Muscle of leg (tissue), 16 donors: ENCODE measurements at places on chromosomes 2 and 18.
A peak's percentile ranks its signal among the peaks of the same experiment; 100 is the strongest.

DNA sequence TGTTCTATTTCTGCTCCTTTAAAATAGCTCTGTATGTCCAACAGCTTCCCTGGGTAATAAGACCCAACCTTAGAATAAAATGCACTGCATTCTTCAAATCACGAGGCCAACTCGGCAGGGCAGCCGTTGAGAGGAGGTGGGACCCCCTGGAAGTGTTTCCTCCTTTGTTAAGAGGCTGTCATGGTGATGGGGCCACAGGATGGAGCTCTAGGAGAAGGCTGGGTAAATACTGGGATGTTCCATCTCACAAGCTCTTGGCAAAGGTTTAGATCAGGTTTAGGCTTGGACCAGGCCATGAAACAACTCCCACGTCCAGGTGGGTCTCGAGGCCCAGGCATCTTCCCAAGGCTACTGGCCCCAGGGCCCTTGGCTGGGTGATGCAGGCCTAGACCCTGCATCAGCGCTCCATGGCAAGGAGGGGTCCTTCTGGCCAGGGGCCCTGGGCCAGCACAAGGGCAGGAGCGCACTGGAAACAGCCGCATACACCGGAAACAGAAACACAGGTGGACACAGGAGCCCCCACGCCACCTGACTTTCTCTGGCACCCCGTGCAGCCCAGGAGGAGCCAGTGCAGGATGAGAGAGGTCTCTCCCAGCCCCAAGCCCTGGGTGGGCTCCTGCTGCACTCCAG, 38.8 kb upstream of the OTOS start:
- no peak for DNase-seq

- DNase-seq = no peak
These were observed 83.0 kb upstream of the FZD7 start for GRCh38 chr2:201950606-201951005.

- DNase-seq = no peak
These were observed 119.1 kb upstream of the TRIB2 start for GRCh38 chr2:12597610-12598009.

- no peak for DNase-seq
These were observed 153.8 kb upstream of the ACAA2 start for GRCh38 chr18:49967171-49967570.

- no peak for DNase-seq
These were observed 3.0 kb downstream of the WDR75 start for GRCh38 chr2:189444322-189444721.

GRCh38 chr2:3307236-3307635, 70.4 kb downstream of the EIPR1 start:
- DNase-seq = no peak

DNA sequence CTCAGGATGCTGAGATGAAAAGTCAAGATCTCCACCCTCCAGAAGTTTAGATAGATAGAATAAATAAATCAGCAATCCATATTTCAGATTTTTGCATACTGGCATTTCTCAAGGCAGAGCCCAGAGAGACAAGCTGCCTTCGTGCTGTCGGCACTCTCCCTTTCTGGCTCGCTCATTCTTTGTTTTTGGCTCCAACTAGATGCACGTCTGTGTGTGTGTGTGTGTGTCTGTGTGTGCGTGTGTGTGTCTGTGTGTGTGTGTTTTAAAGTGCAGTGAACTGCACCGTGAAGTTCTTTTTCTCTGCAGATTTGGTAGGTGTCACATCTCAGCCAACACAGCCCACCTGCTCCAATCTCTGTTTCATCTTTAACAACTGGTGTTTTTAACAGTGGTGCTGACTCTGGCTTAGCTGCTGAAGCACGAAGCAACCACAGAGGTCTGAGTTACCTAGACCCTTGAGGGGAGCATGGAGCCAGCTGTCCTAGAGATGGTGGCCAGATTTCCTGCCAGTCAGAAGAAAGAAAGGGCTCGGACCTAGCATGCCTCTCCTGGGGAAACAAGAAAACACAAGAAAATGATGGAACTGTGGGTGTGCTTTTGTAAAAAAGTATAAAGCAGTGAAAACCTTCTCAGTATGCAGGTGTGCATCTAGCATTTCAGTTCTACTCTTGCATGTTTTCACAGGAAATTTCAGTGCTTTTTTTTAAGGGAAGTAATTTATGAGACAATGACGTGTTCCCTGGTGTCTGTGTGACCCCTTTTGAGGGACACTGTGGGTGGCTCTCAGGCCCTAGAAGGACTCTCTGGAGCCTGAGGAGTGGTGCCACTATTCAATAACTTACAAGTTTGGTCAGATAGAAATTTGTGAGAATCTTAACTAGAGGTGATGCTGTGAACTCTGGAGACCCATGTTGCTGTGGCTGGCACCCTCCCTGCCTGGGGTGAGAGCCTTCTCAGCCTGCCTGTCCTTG, 364.3 kb downstream of the RNF144A start:
- DNase-seq = peak; percentile 45

DNA sequence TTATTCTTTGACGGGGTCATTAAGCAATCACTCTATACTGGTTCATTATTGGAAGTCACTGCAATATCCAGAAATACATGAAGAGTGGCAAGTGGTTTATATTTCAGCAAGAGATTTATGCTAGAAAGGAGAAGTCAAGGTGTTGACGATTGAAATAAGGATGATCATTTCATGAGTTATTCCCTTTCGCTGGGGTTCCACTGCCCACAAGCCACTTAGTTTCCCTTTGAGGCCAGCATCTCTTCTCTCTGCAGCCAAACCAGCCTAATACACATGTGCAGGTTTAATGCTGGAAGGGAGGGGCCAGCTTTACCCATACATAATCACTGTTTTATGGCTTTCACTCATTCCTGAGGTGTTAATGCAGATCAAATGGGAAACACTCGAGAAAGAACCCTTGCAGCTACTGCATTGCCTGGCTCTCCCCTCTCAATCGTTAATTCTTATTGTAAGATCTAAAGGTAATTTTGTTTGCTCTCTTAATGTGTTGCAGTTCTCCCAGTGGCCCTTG, 108.4 kb downstream of the MEIS1 start:
- no peak for DNase-seq

GRCh38 chr2:73827018-73827417, 1.7 kb upstream of the STAMBP start:
- no peak for DNase-seq

- DNase-seq = no peak
These were observed 8.2 kb upstream of the SMARCAL1 start for GRCh38 chr2:216404010-216404618.

DNA sequence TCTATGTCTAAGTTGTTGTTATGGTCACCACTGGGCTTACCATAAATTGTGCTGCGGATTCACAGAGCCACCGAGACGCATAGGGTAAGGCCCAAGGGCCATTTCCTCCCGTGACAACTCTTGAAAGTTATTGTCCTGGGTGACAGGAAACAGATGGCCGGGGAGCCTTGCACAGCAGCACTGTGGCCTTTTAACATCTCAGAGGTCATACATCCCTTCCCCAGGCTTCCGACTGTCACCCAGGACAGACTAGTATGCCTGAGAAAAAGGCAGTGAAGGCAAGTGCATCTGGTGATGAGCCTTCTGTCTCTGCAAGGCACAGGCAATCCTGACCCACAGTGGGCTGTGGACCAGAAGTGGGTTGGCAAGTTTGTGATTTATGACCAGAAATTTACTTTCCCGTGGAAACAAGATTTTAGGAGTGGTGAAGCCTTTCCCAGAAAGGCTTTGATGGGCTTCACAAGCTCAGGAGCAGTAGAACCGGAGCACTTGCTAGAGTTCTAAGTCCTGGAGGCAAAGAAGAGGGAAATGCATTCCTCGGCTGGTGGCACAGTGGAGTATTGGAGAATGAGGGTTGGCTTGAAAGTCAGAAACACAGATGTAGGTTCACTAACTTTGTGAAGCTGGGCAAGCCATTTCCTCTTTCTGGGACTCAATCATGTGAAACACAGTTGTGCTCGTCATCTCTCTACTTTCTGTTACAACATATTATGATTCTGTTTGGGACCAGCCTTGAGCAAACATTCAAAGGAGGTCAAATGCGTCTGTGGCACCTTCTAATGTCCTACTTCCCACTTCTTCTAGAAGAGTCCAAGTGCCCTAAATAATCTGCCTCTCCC, 2.0 kb upstream of the CAPN14 start:
- peak; percentile 55 for DNase-seq

DNA sequence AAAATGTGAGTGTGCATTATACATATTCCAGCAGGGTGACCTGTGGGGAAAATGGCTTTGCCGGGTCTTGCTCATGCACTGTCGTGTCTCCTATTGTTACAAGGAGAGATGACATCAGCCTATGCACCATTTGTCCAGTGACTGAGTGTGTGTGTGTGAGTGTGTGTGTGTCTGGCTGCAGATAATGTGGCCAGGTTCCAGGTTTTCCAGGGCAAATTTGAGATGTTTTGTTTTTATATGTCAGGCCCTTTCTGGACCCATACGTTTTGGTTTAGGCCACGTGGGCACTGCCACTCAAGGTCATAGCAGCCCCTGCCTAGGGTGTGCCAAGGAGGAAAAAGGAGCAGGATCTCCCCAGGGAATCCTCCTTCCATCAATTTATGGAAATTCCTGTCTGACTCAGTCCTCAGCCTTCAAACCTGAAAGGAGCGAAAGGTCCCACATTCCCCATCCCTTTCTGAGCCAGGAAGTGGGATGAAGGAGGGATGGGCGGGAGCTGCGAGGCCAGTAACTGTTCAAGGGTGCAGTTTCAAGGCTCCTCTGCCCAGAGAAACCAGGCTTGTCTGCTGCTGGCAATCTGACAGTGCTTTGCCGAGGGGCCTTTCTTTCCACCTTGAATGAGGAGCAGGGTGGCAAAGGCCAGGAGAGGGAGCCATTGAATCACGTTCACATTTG, 93.0 kb upstream of the SMAD2 start:
- DNase-seq = peak; percentile 81

DNA sequence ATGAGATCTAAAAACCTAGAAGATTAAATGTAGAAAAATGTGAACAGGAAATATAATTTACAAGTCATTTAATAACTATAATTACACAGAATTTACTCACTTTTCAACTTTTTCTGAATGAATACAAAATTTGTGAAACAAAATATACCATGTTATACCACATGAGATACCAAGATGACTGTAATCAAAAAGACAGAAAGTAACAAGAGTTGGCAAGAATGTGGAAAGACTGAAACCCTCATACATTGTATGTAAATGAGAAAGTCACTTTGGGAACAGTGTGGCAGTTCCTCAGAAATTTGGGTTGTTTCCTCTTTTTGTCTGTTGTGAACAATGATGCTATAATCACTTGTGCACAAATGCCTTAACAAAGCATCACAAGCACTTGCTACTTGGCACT, 145.4 kb upstream of the ZNF804A start:
- DNase-seq = no peak

DNA sequence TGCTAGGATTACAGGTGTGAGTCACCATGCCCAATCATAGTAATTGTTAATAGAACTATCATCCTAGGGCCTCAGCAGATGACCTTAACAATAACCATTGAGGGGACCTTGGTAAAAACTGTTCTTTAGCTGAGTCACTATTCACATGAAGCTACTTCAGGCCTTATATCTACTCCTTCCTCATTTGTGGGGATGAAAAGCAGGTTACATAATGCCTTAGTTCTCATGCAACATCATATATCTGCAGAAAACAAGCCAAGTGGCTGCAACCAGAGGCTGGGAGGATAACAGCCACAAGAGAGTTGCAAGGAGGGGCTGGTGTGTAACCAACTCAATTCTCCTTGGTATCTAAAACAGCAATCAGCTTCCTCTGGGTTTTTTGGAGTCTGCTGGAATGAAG, 445.4 kb downstream of the NBAS start:
- no peak for DNase-seq

DNA sequence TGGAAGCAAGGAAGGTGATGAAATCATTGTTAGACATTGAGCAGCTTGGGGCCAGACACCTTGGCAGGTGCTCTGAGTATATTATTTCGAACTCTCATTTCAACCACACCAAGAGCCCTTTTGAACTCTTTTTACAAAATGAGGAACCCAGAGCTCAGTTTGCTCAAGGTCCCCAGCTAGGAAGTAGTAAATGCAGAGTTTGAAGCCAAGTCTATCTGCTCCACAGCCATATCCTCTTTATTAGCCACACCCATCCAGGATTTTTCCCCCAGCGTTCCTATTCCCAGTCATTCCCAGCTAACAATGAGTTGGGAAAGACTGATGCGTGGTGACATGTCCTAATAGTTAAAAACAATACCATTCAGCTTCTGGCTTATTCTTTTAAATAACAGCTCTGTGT, 40.2 kb downstream of the SEMA4F start:
- no peak for DNase-seq

GRCh38 chr2:71943238-71944182, 204.2 kb downstream of the CYP26B1 start:
- DNase-seq = peak; percentile 83

DNA sequence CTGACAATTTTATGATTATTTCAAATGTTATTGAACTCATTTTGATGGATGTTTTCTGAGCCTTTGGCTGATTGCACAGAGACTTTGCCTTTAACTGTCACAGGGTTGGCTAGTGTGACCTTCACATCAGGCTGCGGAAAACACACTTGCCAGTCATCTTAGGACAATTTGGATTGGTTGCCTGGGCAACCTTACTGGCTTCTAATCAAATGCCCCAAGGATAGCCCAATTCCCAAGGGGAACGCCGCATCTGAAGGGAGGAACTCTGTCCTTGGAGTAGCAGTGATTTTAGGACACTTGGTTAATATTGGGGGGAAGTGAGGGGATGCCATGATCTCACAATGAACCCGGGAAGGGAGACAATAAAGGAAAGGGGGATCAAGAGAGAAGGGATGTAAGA, 29.5 kb downstream of the OSBPL6 start:
- no peak for DNase-seq

GRCh38 chr2:209533391-209533790, 109.5 kb downstream of the MAP2 start:
- DNase-seq = peak; percentile 76

DNA sequence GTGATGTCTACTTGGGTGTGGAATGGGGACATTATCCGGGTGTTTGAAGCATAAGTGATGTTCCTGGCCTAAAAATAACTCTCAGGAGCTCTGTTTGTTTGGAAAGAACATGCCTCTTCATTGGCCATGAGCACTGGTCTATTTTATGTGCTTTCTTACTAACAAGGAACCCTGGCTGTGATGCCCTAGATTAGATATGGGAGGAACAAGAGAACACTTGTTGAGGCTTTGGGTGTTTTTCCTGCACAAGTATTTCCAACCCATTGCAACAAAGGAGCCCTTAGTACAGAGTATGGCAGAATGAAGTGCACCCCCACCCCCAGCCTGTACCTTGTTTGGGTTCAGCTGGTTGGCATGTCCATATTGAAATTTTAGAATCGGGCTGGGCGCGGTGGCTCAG, 95.9 kb downstream of the SLC4A3 start:
- DNase-seq = no peak

DNA sequence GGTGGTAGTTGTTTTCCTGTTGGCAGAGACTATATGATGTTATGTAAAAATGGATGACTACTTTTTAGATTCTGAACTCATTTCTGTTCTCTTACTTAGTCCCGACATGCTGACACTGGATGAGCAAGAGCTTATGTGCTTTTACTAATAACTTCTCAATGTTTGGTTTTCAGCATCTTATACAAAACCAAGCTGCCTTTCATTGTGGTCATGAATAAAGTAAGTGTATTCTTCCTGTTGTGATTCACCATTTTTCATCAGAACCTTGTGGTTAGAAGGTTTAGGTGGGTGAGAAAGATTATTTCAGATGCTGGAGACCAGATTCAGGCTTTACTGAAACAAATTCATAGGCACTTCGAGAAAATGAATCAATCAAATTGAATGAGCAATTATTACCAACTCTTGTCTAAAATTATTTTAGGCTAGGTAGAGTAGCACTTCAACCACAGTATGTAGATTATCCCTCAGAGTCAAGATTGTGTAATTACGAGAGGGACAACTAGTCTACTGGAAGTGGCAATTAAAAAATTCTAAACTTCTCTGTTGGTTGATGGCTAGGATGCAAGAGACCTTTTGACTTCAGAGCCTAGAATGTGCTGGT, 9.3 kb downstream of the GPN1 start:
- no peak for DNase-seq

GRCh38 chr2:146697307-146697706, 1147.5 kb upstream of the ACVR2A start:
- DNase-seq = no peak
